Pulmonary artery endothelial cell (primary cell): ENCODE measurements at places on chromosomes 5 and 9.
A peak's percentile ranks its signal among the peaks of the same experiment; 100 is the strongest.

DNA sequence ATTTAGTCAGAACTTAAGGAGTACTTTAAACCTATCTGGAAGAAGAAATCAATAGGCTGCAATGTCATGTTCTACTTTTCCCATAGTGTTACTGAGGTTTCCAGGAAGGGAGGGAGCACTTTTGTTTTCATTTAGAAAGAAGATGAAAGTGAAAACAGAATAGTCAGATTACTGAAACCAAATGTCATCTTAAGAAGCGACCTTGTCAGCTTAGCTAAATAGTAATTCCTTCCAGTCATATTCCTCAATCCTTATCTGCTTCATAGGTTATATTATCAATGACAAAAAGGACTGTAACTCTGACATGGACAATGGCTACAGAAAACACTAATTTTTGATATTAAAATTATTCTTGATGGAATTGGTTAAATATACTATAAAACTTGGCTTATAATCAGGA, 27.7 kb downstream of the SAR1B start:
- DNase-seq, result no peak

- DNase-seq, result no peak
Measured at GRCh38 chr5:31471916-31472315, 60.0 kb downstream of the DROSHA start.

DNA sequence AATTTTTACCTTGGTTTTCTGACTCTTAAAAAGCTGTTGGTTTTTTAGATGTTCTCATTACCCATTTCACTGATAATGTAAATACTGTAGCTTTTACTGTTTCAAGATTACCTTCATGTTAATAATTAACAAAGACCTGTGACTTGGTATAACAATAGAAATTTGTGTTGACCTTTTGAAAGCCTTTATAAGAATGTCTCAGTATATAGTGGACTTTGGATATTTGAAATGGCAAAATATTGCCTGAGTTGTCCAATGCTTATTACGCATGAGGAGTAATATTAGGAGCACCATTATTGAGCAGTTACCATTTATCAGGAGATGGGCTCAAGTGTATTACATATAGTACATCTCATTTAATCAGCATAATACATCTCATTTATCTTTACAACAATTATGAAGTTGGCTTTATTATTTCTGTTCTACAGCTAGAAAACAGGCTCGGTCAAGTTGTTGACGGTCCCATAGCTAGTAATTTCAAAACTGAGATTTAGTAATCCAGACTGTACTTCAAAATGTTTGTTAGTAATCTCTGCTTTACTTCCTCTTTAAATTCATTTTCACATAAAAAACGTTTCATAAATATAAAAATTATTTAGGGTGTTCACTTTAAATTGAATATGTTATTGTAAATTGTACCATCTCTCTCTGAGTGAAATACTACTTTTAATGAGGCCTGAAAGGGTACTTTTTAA, 50.7 kb upstream of the FKTN start:
- no peak for DNase-seq

DNA sequence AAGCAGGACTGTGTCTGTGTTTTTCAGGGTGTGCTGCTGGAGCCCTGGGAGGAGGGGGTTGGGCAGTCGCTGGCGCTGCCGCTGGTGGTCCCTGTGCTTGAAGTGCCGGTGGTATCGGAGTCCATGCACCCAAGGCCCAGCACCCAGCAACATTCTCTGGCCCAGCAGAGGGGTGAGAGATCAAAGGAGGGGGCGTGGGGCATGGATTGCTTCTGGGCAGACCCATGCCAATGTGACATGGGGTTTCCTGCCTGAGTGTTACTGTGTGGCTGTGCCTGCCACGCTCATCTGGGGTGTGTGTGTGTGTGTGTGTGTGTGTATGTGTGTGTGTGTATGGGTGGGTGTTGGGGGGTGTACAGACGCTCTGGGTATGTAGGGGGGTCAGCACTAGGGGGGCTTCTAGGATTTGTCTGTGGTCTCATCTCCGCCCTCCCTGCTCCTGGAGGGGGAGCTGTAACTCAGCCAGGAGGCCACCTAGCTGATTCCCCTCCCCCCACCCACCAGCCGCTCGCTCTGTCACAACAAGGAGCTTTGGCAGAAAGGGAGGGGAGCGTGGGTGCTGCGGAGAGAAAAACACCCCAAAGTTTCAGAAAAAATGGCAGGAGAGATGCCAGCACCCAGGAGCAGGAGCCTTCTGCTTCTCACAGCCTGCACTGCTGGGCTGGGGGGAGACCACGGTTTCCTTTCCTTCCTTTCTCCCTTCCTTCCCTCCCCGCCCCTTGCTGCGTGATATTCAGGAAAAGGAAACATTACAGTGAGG, 35.9 kb upstream of the HSPA9 start:
- no peak for DNase-seq

- DNase-seq, result no peak
Measured at GRCh38 chr5:5523066-5523505, 100.6 kb downstream of the ICE1 start.

GRCh38 chr5:170627271-170627670, 123.5 kb downstream of the KCNIP1 start:
- no peak for DNase-seq

DNA sequence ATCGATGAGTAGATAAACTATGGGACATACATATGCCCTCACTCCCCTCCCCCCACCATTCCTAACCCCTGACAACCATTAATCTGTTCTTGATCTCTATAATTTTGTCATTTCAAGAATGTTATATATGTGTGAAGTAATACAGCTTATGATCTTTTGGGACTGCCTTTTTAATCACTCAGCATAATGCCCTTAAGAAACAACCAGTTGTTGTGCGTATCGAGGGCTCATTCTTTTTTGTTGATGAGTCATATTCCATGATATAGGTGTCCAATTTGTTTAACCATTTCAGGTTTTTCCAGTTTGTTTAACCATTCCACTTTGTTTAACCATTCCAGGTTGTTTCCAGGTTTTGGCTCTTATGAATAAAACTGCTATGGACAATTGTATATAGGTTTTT, 75.6 kb downstream of the ARHGEF28 start:
- no peak for DNase-seq

- DNase-seq, result no peak
Measured at GRCh38 chr5:111930449-111930848, 173.5 kb upstream of the NREP start.

DNA sequence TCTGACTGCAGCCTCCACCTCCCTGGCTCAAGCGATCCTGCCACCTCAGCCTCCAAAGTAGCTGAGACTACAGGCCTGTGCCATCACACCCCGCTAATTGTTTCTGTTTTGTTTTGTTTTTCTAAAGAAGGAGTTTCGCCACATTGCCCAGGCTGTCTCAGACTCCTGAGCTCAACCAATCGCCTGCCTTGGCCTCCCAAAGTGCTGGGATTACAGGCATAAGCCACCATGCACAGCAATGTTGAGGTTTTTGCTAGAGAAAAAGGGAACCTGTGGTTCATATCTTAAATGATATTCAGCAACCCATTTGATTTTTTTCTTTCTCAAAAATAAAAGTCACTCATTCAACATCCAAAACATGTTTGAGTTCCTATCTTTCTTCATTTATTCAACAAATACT, 20.4 kb upstream of the DELE1 start:
- no peak for DNase-seq

DNA sequence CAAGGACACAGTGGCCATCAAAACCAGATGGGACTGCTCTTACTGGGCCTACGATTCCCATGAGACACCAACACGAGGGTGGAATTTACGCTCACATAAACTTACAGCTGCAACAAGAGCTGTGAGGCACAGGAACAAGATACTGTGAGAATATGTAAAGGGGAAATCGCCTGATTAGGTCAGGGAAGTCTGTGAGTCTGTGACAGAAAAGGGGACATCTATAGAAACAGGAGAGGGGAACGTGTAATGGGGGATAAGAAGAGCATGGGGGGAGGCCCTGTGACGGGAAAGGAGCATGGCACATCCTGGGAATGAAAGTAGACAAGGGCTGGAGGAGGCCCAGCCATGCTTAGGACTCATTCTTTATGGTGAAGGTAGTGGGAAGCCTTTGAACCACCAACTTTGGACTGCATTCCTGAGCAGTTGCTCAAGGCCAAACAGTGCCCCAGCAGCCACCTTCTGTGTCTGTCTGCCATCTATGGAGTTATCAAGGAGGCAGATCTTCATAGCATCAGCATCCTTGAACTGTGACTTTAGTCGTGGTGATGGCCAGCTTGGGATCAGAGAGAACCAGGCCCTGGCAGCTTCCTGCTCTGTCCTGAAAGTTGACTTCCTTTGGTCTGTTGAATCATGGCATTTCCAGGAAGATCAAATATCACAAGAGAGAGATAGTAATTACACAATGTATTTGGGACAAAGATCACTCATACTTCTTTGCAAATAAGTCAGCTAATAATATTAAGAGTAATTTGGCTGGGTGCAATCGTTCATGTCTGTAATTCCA, 87.9 kb upstream of the FAM169A start:
- no peak for DNase-seq

DNA sequence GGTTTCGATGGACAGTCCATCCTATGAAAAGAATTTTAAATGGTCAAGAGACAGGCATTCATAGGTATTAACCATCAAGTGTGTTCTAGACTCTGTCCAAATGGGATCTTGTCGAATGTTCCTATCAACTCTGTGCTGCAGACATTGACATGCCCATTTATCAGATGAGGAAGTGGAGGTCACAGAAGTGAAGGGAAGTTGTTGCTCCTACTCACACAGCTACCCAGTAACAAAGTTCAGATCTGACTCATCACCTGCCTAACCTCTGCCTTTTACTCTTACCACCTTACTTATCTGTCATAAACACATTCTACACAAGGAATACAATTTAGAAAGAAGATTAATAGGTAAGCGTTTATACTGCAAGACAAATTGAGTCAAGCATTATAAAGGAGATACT, 426.2 kb upstream of the BRINP1 start:
- DNase-seq, result no peak

- no peak for DNase-seq
Measured at GRCh38 chr5:61455179-61456006, 123.3 kb downstream of the ZSWIM6 start.

- DNase-seq, result no peak
Measured at GRCh38 chr9:115746496-115746895, 407.1 kb upstream of the PAPPA start.

- DNase-seq, result no peak
Measured at GRCh38 chr5:60883229-60883628, 39.2 kb upstream of the ELOVL7 start.

DNA sequence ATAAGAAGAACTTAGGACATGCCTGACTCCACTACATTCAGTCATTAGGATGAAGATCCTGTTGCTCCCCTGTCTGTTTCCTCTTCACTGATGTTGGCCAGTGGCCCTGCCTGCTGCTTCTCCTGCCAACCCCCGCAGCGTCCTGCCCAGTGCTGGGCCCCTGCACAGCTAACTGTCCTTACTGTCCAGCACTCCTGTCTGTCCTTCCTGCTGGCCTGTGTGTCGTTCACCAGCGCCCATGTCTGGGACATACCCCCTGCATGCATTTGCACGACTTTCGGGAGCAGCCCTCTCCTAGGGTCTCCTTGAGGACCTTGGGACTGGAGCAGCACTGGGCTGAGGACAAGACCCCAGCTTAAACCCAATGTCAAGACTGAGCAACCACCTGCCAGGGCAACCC, 547.6 kb downstream of the BNC2 start:
- DNase-seq, result no peak

DNA sequence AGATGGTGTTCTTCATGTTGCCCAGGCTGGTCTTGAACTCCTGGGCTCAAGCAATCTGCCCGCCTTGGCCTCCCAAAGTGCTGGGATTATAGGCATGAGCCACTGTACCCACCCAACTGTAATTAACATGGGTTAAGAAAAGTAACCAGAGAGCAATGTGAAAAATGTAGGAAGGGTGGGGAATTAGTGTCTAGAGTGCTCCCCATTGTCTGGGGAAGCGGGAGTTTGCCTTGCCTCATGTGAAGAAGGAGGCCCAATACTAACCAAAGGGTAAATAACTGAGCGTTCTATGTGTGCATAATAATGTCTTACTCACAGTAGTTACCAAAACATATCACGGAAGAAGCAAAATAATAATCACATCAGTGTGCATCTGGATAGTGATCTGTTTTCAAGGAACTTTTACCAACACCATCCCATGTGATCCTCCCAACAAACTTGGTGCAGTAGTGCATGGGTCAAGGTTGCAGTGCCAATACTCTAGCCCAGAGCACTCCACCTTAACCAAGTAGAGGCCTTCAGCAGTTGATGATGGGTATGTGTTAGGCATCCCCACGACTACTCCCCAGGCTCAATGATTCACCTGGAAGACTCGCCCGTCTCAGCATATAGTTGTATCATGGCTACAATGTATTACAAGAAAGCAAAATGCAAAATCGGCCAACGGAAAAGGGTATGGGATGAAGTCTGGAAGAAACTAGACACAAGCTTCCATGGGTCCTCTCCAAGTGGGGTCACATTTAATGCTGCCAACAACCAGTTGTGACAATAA, 26.2 kb downstream of the GNAQ start:
- DNase-seq, result no peak

GRCh38 chr5:57441557-57441956, 41.1 kb downstream of the ACTBL2 start:
- DNase-seq, result peak; percentile 93

DNA sequence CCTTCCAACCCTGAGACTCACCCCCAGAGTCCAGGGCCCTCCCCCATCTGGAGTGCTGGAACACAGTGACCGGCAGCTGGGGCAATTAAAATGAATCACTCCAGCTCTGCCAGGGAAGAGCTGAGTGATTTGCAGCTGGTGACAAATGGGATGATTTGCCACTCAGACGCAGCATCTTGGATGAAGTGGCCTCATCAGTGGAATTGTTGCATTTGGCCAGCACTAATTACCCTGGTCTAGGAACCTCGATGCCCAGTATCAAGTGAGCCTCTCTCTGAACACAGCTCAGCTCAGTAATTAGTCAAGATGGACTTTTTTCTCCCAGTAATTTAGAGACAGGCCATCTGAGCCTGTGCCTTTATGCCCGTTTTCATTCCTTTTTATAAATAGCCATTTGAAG, 259.5 kb downstream of the GRIA1 start:
- DNase-seq, result no peak

DNA sequence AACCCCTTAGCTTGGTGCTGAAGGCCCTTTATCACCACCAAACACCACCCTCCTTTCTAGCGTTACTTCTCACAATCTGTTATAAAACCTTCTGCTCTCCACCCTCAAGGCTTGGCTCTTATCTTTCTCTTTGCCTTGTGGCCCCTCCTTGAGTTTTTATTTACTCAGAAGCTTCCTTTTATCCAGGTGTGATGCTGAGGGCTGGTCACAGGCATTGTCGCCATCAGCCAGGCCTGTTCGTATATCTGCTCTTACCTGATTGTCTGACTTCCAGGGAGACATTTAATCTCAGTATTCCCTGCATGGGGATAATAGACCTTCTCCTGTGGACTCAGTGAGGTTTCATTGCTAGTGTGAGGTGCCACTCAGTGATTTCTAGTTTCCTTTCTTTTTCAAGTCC, 34.2 kb downstream of the MEGF10 start:
- DNase-seq, result no peak

DNA sequence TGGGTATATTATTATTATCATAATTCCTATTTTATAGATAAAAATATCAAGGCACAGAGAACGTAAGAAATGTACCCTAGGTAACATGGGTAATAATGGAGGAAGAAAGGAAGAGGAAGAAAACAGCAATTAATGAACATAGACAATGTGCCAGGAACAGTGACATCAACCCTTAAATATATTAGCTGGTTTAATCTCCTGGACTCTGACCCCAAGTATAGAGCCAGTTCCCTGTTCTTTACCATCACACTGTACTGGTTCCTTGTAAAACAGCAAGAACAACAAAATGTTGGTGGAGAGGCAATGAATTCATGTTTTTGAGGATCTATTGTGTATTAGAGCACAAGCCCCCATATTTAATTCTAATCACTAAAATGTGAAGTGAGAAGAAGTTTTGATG, 192.1 kb downstream of the SMC2 start:
- DNase-seq, result no peak

- DNase-seq, result no peak
Measured at GRCh38 chr9:105418588-105419500, 29.0 kb upstream of the FSD1L start.

GRCh38 chr9:137762414-137763061, 115.0 kb upstream of the CACNA1B start:
- no peak for DNase-seq
